Activated CD4-positive, alpha-beta T cell treated with anti-CD3 and anti-CD28 coated beads, Interleukin-2, amount 50 U/mL, for 4 hours (primary cell): ENCODE measurements at places on chromosomes 7 and 10.

DNA sequence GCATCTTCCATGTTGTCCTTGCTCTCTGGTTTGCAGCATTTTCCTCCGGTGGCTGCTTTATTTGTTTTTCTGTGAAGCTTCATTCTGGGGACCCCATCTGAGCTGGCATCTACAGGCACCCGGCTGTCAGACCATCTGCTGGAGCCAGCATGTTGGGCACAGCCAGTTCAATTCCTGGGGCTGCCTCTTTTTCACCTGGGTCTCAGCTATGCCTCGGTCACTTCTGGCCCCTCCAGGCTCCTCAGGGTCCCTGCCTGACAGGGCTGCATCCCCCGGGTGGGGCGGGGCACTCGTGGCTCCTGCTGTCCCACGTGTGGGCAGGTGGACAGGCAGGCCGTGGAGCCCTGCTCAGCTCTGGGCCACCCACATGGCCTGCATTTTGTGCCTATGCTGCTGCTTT lies 8.1 kb downstream of the SCART1 start:
- no peak for DNase-seq

- no peak for DNase-seq
These were observed 306.5 kb downstream of the GATA3 start for GRCh38 chr10:8360814-8361509.

GRCh38 chr10:129136951-129137350 lies 330.1 kb upstream of the MGMT start:
- DNase-seq: no peak

- DNase-seq: no peak
These were observed 128.8 kb downstream of the LHPP start for GRCh38 chr10:124590216-124591122.

GRCh38 chr10:23173214-23174073 lies 18.7 kb upstream of the PTF1A start:
- no peak for DNase-seq
